ENCODE measurements at places on chromosomes 7 and 10.

- no peak for DNase-seq
These were observed 12.3 kb downstream of the SEC31B start for GRCh38 chr10:100507357-100507732.

DNA sequence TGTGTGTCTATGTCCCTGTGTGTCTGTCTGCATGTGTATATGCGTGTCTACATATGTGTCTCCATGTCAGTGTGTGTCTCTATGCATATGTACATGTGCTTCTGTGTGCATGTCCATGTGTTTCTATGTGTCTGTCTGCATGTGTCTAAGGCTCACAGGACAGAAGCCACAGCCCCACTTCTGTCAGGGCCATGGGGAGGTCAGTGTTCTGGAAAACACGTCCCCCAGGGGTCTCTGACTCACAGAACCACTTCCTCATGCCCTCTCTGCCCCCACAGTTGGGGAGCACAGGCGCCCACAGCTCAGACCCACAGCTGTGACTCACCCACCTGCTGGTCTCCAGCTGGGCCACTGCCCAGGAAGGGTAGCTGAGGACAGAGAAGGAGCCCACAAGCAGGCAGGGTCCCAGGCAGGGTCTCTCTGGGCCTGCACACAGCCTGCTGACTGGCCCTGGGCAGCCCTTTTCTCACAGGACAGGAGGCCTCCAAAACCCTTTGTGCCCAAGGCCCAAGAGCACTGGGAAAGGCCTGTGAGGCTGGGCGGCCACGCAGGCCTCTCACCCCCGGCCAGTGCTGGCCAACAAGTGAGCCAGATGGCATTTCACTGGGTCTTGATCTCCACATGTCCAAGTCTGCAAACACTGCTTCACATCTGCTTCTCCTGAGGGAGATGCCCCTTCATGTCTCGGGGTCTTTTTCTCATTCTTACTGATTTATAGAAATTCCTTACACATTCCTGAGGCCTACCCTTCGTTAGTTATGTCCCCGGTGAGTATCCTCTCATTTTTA is 102.9 kb upstream of the FAM20C start:
- no peak for DNase-seq

DNA sequence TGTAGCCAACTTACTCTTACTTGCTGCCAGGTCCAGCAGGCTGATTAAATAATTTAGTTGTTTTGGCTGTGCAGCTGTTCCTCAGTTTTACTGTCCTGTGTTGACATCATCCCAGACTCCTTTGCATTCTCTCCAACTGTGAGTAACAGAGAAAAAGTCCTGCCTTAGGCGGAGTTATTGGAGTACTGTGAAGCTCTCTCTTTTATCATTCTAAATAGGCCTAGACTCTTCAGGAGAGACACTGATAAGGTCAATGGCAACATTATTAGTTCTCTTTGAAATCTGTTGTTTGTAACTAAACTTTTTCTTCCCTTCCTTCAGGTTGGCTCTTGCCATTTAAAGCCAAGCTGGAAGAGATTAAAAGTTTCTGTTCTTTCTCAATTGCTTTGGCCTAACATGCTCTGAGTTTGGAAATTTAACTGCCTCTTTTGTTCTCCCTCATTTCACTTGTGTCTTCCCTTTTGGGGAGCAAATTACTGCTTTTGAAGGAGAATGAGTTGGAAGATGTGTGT is 215.7 kb upstream of the CSTF2T start:
- no peak for DNase-seq

DNA sequence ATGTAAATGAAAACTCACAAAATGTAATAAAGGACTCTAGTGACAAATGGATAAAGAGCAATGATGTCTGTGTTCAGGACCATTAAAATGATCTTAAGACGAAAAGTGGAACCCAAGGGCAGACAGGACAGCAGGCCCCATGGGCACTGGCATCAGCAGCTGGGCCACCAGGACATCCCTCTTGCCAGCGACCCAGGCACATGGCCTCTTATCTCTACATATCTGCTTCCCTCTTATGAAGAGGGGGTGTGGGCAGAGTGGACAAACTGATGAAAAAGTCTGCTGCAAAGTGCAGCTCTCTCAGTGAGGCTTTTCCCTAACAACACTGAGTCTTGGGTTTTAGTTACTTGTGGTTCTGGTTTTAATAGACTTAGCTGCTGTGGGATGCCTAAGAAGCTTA is 44.8 kb upstream of the ANKRD1 start:
- DNase-seq = no peak
